ENCODE measurements at places on chromosomes 7 and 10. TPM values are rescaled to one million over a fixed set of nuclear protein-coding genes. Genes with fewer than 3 reads are reported as not detected.

The C7orf33 gene
- not detected for total RNA-seq

The PRKAR2B gene
- 0.71 TPM for total RNA-seq

The MAGI2 gene
- total RNA-seq: 0.16 TPM

- DNase-seq: no peak
These were observed 56.0 kb downstream of the ATOH7 start for GRCh38 chr10:68175949-68176348.

DNA sequence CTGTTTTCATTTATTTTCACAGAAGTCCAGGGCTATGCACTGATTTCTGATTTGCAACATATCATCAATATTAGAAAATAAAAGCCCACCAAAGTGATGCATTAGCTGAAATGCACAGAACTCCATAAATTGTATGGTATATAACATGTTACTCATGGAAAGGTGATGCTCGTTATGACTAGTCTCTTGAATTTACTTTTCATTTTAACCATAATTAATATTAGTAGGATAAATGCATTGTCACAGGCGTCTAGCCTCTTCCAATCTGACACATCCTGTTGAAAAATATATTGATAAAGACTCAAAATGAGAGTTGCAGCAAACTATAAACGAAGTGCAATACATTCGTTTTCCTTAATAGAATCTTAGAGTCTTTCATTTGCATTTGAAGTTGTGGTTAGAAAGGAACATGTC, 92.4 kb downstream of the CPED1 start:
- no peak for DNase-seq

- DNase-seq: no peak
These were observed 133.6 kb upstream of the NPVF start for GRCh38 chr7:25361863-25362262.

GRCh38 chr10:98621630-98622029, 174.9 kb upstream of the HPS1 start:
- no peak for DNase-seq

DNA sequence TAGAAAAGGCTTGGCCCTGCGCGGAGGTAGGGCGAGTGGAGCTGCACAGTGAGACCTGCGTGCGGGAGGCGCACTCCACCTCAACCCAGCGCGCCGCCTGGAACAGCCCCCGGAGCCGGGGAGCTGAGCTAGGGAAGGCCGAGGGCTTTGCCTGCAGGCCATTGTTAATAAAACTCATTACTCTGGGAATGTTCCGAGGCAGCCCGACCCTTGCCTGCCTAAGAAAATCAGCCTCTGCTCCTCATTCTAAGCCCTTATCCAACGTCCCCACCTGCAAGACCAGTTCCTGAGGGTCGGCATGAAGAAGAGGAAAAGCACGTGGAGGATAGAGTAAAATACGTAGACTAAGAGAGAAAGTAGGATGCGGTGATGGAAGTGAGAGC, 55.3 kb downstream of the C7orf25 start:
- no peak for DNase-seq
